Thoracic aorta (tissue), 2 donors: ENCODE measurements at places on chromosomes 4 and X.

- no peak for DNase-seq
Measured at GRCh38 chr4:176002007-176002613, 63.5 kb upstream of the WDR17 start.

- no peak for DNase-seq
Measured at GRCh38 chr4:69360271-69360670, 80.0 kb downstream of the UGT2B28 start.

DNA sequence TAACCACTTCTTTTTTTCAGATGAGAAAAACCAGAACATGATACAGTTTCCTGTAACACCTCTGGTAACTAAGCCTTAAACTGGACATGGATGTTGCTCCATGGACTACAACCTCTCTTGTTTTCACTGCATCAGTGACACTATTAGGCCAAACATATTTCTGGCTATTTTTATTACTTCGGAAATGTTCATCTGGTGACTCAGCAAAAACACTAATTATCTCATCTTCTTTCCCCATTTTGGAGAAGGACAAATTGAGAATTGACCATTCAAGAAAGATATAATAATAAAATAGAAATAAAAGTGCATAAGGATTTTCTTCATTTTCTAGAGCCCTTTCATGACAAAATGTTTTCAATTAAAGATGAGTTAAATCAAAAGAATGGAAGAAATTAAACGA, 361.9 kb upstream of the TECRL start:
- no peak for DNase-seq

GRCh38 chr4:158193171-158193749, 17.0 kb upstream of the TMEM144 start:
- DNase-seq: no peak

DNA sequence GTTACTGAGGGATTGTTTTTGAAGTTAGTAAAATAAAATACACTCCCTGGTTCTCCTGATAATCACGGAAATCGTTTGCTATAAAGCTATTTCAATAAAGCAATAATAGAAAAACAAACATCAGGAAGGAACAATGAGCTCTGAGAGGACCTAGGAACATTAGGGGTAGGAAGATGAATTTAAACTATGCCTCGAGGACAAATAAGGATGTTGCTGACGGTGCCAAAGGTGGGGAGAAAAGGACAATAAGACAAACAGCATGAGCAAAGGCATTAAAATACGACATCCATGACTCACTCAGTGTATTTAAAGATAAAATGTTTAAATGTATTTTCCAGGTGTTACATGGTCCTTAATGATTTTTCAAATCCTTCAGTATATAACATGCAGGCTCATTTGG, 110.3 kb downstream of the MTNR1A start:
- DNase-seq: no peak

GRCh38 chr4:105674011-105674410, 34.5 kb downstream of the INTS12 start:
- DNase-seq: no peak

DNA sequence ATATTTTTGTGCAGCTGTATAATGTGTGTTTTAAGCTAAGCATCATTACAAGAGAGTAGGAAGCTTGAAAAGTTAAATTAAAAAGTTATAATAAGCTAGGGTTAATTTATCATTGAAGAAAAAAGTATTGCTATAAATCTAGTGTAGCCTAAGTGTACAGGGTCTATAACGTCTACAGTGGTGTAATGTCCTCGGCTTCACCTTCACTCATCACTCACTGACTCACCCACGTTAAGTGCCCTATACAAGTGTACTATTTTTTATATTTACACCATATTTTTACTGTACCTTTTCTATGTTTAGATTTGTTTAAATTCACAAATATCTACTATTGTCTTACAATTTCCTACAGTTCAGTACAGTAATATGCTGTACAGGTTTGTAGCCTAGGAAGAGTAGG, 23.5 kb downstream of the ARAP2 start:
- DNase-seq: no peak

DNA sequence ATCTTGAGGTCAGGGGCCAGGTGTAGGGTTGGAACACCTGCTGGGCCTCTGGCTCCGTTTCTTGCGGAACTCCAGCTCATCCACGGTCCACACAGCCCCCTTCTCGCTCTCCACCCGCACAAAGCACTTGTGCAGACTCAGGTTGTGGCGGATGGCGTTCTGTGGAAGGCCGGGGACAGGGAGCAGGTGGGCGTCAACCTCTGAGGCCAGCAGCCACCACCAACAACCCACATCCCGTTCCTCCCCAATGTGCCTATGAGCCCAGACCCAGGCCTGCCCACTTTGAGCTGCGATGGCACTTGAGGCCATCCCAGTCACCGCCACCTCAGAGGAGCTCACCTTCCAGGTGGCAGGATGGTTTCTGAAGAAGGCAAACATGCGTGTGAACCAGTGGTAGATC, 13.2 kb downstream of the FOXP3 start:
- no peak for DNase-seq

- DNase-seq: no peak
Measured at GRCh38 chrX:25007059-25008053, 8.4 kb downstream of the ARX start.

GRCh38 chr4:152369902-152370295, 166.0 kb downstream of the FBXW7 start:
- DNase-seq: no peak
